ENCODE measurements at places on chromosomes 4 and X. TPM values are rescaled to one million over a fixed set of nuclear protein-coding genes. Genes with fewer than 3 reads are reported as not detected.

- H3K4me3 ChIP-seq = no peak overlapping the region
- no peaks in the 10 kb centered on the region for H3K4me1 ChIP-seq
- DNase-seq = no peak
- no peaks in the 10 kb centered on the region for H3K36me3 ChIP-seq
- no peak overlapping the region for H3K27ac ChIP-seq
Measured at GRCh38 chr4:99834569-99834968, 17.9 kb downstream of the DAPP1 start.

GRCh38 chr4:2839060-2839459, 4.6 kb upstream of the ADD1 start:
- no peak overlapping the region for H3K4me3 ChIP-seq
- H3K4me1 ChIP-seq = peaks cover 13% of the 10 kb centered on the region
- no peaks in the 10 kb centered on the region for H3K27me3 ChIP-seq
- no peak for DNase-seq
- no peaks in the 10 kb centered on the region for H3K36me3 ChIP-seq
- H3K27ac ChIP-seq = no peak overlapping the region

- H3K36me3 ChIP-seq = no peaks in the 10 kb centered on the region
- DNase-seq = no peak
- H3K27me3 ChIP-seq = no peaks in the 10 kb centered on the region
- H3K4me1 ChIP-seq = peaks cover 4% of the 10 kb centered on the region
- peak overlapping the region; percentile 12 for H3K4me3 ChIP-seq
Measured at GRCh38 chr4:173039617-173040577, 128.7 kb upstream of the GALNT7 start.

DNA sequence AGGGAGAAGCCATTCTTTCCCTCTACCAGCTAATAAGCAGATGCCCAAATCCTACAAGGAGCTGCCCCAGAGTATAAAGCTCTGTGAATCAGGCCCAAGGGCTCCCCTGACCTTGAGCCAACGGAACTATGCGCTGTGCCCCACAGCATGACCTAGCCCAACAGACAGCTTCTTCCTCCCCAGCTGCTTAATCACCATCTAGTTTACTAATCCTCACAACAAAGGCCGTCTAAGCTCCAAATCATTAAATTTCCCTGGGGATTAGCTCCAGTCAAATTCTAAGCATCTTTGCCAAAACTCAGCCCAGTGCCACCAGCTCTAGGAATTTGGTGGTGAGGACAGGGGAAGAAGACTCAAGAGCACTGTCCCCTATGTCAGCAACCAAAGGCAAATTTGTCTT, 113.1 kb downstream of the SHROOM4 start:
- peaks cover 4% of the 10 kb centered on the region for H3K27me3 ChIP-seq
- no peaks in the 10 kb centered on the region for H3K36me3 ChIP-seq
- no peak overlapping the region for H3K27ac ChIP-seq
- DNase-seq = no peak
- H3K4me3 ChIP-seq = no peak overlapping the region

GRCh38 chr4:52959541-52959940, 97.4 kb downstream of the RASL11B start:
- no peaks in the 10 kb centered on the region for H3K36me3 ChIP-seq
- H3K27ac ChIP-seq = no peak overlapping the region
- H3K4me1 ChIP-seq = no peaks in the 10 kb centered on the region
- DNase-seq = peak; percentile 62
- no peaks in the 10 kb centered on the region for H3K27me3 ChIP-seq

- no peak overlapping the region for H3K4me3 ChIP-seq
- no peaks in the 10 kb centered on the region for H3K4me1 ChIP-seq
- no peak overlapping the region for H3K27ac ChIP-seq
- H3K36me3 ChIP-seq = no peaks in the 10 kb centered on the region
Measured at GRCh38 chr4:162126729-162127128, 37.1 kb downstream of the FSTL5 start.

- no peak for DNase-seq
- no peaks in the 10 kb centered on the region for H3K4me1 ChIP-seq
Measured at GRCh38 chr4:140924761-140925392, 168.7 kb upstream of the TBC1D9 start.

GRCh38 chr4:180710628-180711337, 1532.4 kb upstream of the TENM3 start:
- H3K4me1 ChIP-seq = no peaks in the 10 kb centered on the region
- DNase-seq = no peak
- H3K27me3 ChIP-seq = no peaks in the 10 kb centered on the region
- no peaks in the 10 kb centered on the region for H3K36me3 ChIP-seq
- H3K4me3 ChIP-seq = no peak overlapping the region

DNA sequence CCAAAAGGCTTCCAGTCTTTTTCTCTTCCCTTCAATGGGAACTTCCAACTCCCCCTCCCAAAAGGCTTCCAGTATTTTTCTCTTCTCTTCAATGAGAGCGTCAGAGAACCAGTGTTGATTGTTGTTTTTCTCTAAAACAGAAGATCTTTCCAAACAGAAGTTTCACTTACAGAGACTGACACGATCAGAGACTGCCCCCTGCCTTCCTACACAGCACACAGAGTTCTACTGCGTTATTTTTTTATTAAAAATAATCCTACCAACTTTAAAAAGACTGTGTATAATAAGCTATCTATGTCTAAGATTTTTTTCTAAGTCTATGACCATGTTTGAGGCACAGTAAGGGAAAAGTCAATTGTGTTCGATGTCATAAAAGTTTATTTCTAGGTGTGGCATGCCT, 3.5 kb upstream of the HTR2C start:
- peak; percentile 32 for DNase-seq
- H3K27me3 ChIP-seq = peaks cover 46% of the 10 kb centered on the region
- no peaks in the 10 kb centered on the region for H3K36me3 ChIP-seq
- H3K27ac ChIP-seq = no peak overlapping the region

GRCh38 chr4:120011725-120012124, 54.9 kb downstream of the MAD2L1 start:
- H3K27ac ChIP-seq = no peak overlapping the region
- H3K27me3 ChIP-seq = no peaks in the 10 kb centered on the region
- no peak overlapping the region for H3K4me3 ChIP-seq
- DNase-seq = no peak
- H3K4me1 ChIP-seq = no peaks in the 10 kb centered on the region
- no peaks in the 10 kb centered on the region for H3K36me3 ChIP-seq

DNA sequence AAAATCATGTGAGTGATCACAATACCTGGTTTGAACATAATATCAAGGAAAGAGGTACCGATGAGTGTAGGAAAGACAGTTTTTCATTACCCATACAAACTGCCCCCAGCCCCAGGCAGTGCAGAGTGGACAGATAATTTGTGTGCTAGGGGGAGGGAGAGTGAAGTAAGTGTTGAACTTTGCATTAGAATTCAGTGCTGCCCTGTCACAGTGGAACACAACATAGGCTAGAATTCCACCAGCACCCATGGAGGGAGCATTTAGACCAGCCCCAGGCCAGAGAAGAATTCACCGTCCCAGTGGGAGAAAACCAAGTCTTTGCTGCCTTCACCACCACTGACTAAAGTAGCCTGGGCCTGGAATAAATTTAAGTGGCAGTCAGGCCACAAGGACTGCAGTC, 107.3 kb downstream of the SCLT1 start:
- no peaks in the 10 kb centered on the region for H3K4me1 ChIP-seq
- H3K36me3 ChIP-seq = no peaks in the 10 kb centered on the region
- H3K27ac ChIP-seq = no peak overlapping the region
- H3K27me3 ChIP-seq = no peaks in the 10 kb centered on the region
- DNase-seq = no peak

- H3K4me3 ChIP-seq = no peak overlapping the region
- H3K4me1 ChIP-seq = no peaks in the 10 kb centered on the region
- no peak overlapping the region for H3K27ac ChIP-seq
- no peak for DNase-seq
Measured at GRCh38 chr4:72712997-72713396, 144.0 kb upstream of the ADAMTS3 start.

DNA sequence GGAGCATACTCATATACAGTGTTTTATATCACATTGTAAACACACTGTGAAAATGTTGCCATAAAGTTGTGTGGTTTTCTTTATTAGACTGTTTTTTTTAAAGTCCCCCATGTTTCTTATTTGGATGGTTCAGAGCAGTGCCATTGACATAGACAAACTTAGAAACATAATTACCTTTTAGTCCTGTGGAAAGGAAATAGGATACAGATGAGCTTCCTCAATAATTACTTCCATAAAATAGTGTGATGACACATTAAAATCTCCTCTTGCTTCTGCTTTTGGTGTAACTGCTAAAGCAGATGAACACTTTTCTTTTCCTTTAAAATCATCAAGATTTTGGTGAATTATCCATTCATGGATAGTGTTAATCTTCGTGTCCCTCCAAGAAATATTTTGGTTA, 52.9 kb upstream of the LIMCH1 start:
- H3K4me1 ChIP-seq = no peaks in the 10 kb centered on the region
- no peak for DNase-seq
- no peak overlapping the region for H3K27ac ChIP-seq

- no peak for DNase-seq
- H3K27me3 ChIP-seq = no peaks in the 10 kb centered on the region
- H3K27ac ChIP-seq = no peak overlapping the region
- no peak overlapping the region for H3K4me3 ChIP-seq
- H3K36me3 ChIP-seq = no peaks in the 10 kb centered on the region
Measured at GRCh38 chrX:4450177-4450576, 736.7 kb upstream of the PRKX start.

DNA sequence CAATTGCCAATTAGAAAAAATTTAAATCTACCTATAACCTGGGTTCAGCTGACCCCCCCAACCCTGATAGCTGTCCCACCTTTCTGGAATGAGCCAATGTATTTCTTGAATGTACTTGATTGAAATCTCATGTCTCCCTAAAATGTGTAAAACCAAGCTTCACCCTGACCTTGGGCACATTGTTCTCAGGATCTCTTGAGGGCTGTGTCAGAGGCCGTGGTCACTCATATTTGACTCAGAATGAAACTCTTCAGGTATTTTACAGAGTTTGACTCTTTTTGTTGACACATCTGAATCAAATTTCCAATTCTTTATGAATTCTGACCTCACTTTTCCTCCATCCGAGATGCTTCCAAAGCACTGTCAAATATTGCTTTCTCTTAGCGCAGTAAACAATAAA, 115.3 kb upstream of the BEND4 start:
- no peaks in the 10 kb centered on the region for H3K27me3 ChIP-seq
- no peak overlapping the region for H3K4me3 ChIP-seq
- no peaks in the 10 kb centered on the region for H3K4me1 ChIP-seq
- H3K36me3 ChIP-seq = no peaks in the 10 kb centered on the region
- H3K27ac ChIP-seq = no peak overlapping the region

DNA sequence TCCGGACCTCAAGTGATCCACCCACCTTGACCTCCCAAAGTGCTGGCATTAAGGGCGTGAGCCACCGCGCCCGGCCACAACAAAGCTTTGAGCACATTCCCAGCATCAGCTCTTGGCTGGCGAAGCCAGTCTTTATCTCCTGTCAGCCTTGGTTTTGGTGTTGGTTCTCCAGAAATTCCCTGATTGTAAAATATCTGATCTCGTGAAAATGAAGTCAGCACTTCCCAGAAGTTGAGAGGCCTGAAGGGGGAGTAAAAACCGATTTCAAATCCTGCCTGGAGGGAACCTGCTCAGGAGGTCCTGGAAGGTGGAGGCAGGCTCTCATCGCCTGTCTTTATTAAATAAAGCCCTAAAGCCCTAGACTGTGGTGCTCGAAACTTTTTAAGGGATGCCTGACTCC, 33.6 kb downstream of the PTTG2 start:
- DNase-seq = no peak
- peaks cover 11% of the 10 kb centered on the region for H3K4me1 ChIP-seq
- H3K4me3 ChIP-seq = no peak overlapping the region
- peak overlapping the region; percentile 55 for H3K27ac ChIP-seq
- H3K36me3 ChIP-seq = no peaks in the 10 kb centered on the region
- H3K27me3 ChIP-seq = no peaks in the 10 kb centered on the region

DNA sequence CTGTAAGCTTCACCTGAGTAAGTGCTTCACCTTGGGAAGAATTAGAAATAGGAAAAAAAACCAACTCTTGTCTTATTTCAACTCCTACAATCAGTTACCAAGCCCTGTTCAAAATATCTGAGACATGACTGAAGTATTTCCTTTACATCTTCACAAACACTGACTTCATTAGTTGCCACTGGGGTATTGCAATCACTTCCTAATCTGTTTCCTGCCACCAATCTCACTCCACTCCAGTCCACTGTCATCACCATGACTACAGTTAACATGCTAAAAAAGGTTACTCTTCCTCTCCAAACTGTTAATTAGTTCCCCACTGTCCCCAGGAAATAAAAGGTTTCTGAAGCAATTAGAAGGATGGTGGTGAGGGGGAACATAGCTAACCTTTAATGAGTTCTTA, 3.3 kb upstream of the SUPT20HL1 start:
- H3K36me3 ChIP-seq = no peaks in the 10 kb centered on the region
- no peak overlapping the region for H3K27ac ChIP-seq
- no peaks in the 10 kb centered on the region for H3K27me3 ChIP-seq
- no peak for DNase-seq
- H3K4me3 ChIP-seq = no peak overlapping the region
- no peaks in the 10 kb centered on the region for H3K4me1 ChIP-seq

Gene UBQLN2
- 31.9 TPM for total RNA-seq

Gene ODAPH
- total RNA-seq = not detected

Gene EMD
- total RNA-seq = 79.6 TPM

Gene TIGD4
- 1.1 TPM for total RNA-seq

Gene VMA21
- total RNA-seq = 38.5 TPM
